Cortex of kidney (tissue), 1 donor: ENCODE measurements at places on chromosomes 5 and 9.

- DNase-seq, result no peak
Observed at GRCh38 chr5:151014680-151015343, 5.6 kb upstream of the GPX3 start.

DNA sequence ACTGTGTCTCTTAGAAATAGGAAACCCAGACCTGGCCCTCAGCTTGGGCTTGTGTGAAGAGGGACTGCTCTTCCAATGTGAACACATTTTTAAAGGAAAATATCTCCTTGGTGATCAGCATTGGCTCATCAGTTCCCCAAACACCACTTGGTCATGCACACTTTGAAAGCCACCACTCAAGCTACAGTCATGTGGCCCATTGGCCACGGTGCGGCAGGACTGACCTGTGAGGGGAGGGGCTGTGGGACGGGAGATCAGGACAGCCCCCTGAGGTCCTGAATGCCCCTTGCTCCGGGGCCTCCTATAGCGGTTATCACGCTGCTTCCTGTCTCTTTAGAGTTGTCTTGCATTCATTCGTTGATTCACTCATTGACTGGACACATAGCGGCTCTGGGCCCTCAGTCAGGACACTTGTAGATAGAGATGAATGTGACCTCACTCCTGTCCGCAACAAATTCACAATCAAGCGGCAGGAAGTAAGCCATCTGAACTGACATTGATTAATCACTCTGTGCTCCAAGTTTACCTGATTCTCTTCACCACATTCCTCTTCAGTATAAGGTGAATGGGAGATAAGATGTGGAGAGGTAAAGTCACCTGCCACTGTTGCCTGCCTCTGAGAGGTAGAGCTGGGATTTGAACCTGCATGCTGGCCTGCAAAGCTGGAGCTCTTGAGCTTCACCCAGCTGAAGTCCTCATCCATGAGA, 73.1 kb downstream of the COL15A1 start:
- DNase-seq, result no peak

DNA sequence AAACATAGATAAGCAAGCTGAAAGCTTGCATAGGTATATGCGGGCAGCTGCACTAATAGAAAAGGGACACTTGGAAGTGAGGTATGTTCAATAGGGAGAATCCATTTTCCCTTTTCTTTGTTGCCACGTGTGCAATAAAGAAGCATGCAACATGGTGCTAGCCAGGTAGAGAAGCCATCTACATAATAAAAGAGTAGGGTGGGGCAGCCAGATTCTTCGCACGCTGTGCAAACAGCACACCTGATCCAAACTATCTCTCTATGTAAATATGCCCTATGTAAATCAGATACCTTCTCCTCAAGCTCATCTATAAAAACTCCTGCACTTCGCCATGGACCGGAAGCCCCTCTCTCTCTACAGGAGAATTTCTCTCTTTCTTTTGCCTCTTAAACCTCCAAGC, 91.9 kb upstream of the C9orf72 start:
- DNase-seq, result no peak

- no peak for DNase-seq
Observed at GRCh38 chr5:134507452-134507851, 18.0 kb upstream of the JADE2 start.

GRCh38 chr5:178143901-178144300, 9.8 kb downstream of the NHP2 start:
- no peak for DNase-seq

GRCh38 chr5:171635561-171636245, 149.9 kb upstream of the SMIM23 start:
- DNase-seq, result no peak

GRCh38 chr5:137332296-137332695, 166.8 kb downstream of the SPOCK1 start:
- no peak for DNase-seq
